ENCODE measurements at places on chromosomes 7 and 10. TPM values are rescaled to one million over a fixed set of nuclear protein-coding genes. Genes with fewer than 3 reads are reported as not detected.

DNA sequence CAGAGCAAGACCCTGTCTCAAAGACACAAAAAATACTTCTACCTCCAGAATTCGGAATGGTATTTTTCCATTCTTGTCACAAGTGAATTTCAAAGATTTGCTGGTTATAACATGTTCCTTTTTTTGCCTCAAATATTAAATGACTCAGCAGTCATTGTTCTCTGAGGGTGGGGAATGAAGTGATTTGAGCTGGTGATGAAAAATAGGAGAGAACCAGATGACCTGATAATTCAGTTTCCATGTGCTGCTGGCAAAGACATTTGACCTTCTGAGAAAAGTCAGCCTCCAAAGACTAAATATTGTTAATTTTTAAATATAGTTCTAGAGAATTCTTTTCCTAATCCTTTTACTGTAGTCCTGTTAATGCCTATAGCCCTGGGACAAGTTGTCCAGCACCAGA, 78.9 kb downstream of the CACNB2 start:
- H3K4me1 ChIP-seq = no peaks in the 10 kb centered on the region
- H3K36me3 ChIP-seq = no peaks in the 10 kb centered on the region
- H3K27me3 ChIP-seq = no peaks in the 10 kb centered on the region
- no peak for DNase-seq
- H3K27ac ChIP-seq = no peak overlapping the region

DNA sequence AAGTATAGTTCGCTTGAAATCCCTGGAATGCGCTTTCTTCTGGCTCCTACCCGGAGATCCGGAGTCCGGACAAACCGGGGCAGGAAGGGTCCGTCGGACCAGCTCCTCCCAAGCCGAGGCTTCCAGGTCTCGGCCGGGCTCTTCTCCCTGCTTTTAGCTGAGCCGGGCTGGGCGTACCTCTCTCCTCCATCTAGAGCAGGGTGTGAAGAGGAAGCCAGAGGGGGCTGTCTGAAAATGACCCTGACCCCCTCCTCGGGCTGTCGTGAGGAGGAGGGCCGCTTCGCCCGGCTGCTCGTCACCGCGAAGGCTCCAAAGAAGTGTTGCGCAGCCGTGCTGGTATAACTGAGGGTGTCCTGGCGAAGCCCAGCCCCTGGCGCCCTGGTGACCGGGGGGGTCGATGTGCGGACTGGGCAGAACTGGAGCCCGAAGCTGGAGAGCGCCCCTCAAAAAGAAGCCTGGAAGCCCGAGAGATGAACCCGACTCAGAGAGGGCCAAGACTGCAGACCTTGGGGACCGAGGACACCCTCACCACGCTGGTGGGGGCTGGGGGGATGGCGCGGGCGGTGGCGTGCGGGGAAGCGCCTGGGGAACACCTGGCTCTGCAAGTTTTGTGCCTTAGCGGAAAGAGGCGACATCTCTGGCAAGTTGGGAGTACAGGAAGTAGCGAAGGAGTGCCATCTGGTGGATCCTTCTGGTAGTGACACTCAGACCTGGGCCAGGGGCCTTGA, 5.7 kb downstream of the KAZALD1 start:
- peaks cover 28% of the 10 kb centered on the region for H3K4me1 ChIP-seq
- peak overlapping the region; percentile 43 for H3K27ac ChIP-seq
- no peaks in the 10 kb centered on the region for H3K36me3 ChIP-seq
- peak overlapping the region; percentile 65 for H3K4me3 ChIP-seq

DNA sequence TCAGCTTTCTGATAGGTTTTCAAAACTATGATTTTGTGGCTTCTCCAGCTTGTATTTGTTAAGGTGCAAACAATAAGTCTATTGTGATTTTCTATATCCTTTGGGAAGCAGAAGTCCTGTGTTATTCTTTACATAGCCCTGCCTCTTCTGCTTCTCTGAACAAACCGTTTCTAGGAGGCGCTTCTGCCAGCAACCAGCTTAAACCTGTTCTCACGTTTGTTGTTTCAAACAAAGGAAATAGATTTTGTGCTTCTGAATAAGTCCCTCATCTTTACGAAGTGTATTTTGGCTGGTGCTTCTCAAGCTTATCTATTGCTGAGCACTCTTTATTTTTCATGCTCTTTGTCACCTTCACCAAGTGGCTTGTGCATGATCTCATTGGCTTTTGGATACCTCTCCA, 61.0 kb downstream of the VTI1A start:
- H3K27ac ChIP-seq = no peak overlapping the region
- H3K27me3 ChIP-seq = no peaks in the 10 kb centered on the region
- no peaks in the 10 kb centered on the region for H3K4me1 ChIP-seq
- no peak overlapping the region for H3K4me3 ChIP-seq
- no peak for DNase-seq

- no peaks in the 10 kb centered on the region for H3K36me3 ChIP-seq
- no peaks in the 10 kb centered on the region for H3K27me3 ChIP-seq
- H3K4me1 ChIP-seq = no peaks in the 10 kb centered on the region
- H3K4me3 ChIP-seq = no peak overlapping the region
- H3K27ac ChIP-seq = no peak overlapping the region
- DNase-seq = no peak
These were observed 380.4 kb downstream of the POM121L12 start for GRCh38 chr7:53415816-53416215.

GRCh38 chr10:36383349-36383748, 741.3 kb upstream of the FZD8 start:
- H3K4me3 ChIP-seq = no peak overlapping the region
- H3K4me1 ChIP-seq = no peaks in the 10 kb centered on the region
- no peaks in the 10 kb centered on the region for H3K27me3 ChIP-seq
- H3K36me3 ChIP-seq = no peaks in the 10 kb centered on the region

DNA sequence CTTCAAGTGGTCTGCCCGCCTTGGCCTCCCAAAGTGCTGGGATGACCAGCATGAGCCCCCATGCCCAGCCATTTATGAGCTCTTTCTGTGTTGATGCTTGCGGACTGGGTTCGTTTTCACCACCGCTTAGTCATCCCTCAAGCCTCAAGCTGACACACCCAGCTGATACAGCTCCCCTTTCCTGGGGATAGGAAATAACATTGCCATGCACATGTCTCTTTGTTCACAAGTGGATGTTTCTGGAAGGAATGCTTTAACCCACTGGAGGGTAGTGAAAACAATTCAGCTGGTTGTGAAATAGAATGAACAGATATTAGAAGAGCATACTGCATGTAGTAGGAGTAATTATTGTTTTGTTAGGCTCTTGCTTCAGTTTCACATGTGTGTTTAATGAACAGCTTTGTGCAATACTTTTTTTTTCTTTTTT, 8.5 kb upstream of the METTL27 start:
- DNase-seq = no peak
- no peak overlapping the region for H3K27ac ChIP-seq
- H3K36me3 ChIP-seq = no peaks in the 10 kb centered on the region
- H3K4me3 ChIP-seq = no peak overlapping the region
- peaks cover 7% of the 10 kb centered on the region for H3K27me3 ChIP-seq

DNA sequence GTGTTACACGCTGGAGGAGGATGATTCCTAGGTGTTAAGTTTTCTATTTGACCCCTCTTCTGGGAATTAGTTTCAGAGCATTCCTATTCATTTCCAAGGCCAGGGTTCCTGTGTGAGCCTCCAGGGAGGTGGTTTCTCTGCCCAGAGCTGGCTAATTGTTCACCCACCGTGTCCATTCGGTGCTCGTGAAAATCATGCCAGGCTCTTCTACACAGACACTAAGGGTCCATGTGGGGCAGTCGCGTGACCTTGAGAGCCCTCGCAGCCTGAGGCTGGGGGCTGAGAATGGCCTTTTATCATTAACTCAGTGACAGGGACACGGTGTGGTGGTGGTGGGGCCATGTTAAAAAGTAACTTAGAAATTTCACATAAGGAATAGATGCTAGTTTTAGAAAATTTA, 83.7 kb downstream of the EMX2 start:
- H3K27me3 ChIP-seq = no peaks in the 10 kb centered on the region
- H3K4me3 ChIP-seq = no peak overlapping the region

GRCh38 chr10:37246637-37247036, 121.2 kb downstream of the ANKRD30A start:
- H3K36me3 ChIP-seq = no peaks in the 10 kb centered on the region
- H3K27me3 ChIP-seq = no peaks in the 10 kb centered on the region
- no peak for DNase-seq
- no peaks in the 10 kb centered on the region for H3K4me1 ChIP-seq

- H3K4me3 ChIP-seq = no peak overlapping the region
- H3K27me3 ChIP-seq = no peaks in the 10 kb centered on the region
- H3K4me1 ChIP-seq = no peaks in the 10 kb centered on the region
These were observed 184.0 kb upstream of the PLXNA4 start for GRCh38 chr7:132760244-132760623.

- H3K4me3 ChIP-seq = no peak overlapping the region
- no peaks in the 10 kb centered on the region for H3K4me1 ChIP-seq
- no peaks in the 10 kb centered on the region for H3K36me3 ChIP-seq
- no peak overlapping the region for H3K27ac ChIP-seq
These were observed 444.7 kb upstream of the PODXL start for GRCh38 chr7:132001146-132001545.

GRCh38 chr10:29923416-29923965, 135.9 kb downstream of the JCAD start:
- no peak overlapping the region for H3K27ac ChIP-seq
- DNase-seq = no peak
- no peaks in the 10 kb centered on the region for H3K36me3 ChIP-seq
- H3K27me3 ChIP-seq = no peaks in the 10 kb centered on the region
- H3K4me3 ChIP-seq = no peak overlapping the region

- no peaks in the 10 kb centered on the region for H3K27me3 ChIP-seq
- peak overlapping the region; percentile 84 for H3K27ac ChIP-seq
- H3K36me3 ChIP-seq = no peaks in the 10 kb centered on the region
- H3K4me3 ChIP-seq = no peak overlapping the region
These were observed 89.0 kb upstream of the PIK3CG start for GRCh38 chr7:106775975-106776607.

DNA sequence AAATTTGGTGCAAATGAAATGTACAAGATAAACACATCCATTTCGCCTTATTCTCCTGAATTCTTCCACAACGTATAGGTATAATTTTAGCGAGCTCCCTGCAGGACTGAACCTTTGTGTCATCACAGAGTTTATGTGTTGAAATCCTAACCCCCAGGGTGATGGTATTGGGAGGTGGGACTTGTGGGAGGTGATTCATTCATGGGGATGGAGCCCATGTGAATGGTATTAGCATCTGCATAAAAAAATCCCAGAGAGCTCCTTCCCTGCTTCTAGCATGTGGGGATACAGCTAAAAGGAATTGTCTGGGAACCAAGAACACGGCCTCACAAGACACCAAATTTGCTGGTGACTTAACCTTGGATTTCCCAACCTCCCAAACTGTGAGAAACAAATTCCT, 741.4 kb upstream of the VSTM2A start:
- H3K36me3 ChIP-seq = no peaks in the 10 kb centered on the region
- H3K27ac ChIP-seq = no peak overlapping the region
- H3K4me3 ChIP-seq = no peak overlapping the region
- H3K27me3 ChIP-seq = no peaks in the 10 kb centered on the region

DNA sequence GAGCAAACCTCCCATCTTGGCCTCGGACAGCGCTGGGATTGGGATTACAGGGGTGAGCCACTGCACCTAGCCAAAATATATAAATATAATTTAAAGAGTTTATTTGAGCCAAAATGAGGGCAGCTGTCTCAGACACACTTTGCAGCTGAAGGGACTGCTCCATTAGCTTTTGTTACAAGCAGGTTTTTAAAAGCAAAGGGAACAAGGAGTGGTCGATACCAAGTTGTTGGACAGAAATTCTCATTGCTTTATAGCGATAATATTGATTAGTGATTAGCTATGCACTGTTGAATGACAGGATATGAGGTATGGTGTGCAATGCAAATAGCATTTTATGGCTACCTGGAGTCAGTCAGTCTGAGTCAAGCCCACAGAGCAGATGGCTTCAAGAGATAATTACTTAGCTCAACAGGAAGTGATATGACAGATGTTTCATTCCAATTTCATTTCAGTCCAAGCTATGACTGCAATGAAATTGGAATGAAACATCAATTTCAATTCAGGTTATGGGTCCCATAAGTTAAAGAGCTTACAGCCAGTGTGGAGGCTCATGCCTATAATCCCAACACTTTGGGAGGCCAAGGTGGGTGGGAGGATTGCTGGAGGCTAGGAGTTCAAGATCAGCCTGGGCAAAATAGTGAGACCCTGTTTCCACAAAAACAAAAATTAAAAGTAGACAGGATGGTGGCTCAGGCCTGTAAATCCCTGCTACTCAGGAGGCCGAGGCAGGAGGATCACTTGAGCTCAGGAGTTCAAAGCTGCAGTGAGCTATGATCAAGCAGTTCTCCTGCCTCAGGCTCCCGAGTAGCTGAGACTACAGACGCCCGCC, 23.1 kb downstream of the TYW1 start:
- H3K36me3 ChIP-seq = peaks cover 21% of the 10 kb centered on the region
- H3K4me1 ChIP-seq = no peaks in the 10 kb centered on the region
- DNase-seq = no peak

GRCh38 chr7:10439027-10439426, 534.6 kb upstream of the PHF14 start:
- H3K36me3 ChIP-seq = no peaks in the 10 kb centered on the region
- DNase-seq = no peak
- H3K4me3 ChIP-seq = no peak overlapping the region
- H3K27me3 ChIP-seq = no peaks in the 10 kb centered on the region

- DNase-seq = no peak
- no peak overlapping the region for H3K27ac ChIP-seq
- H3K27me3 ChIP-seq = no peaks in the 10 kb centered on the region
- no peak overlapping the region for H3K4me3 ChIP-seq
These were observed 68.8 kb downstream of the VTI1A start for GRCh38 chr10:112515852-112516251.

GRCh38 chr10:103490986-103491314, 2.6 kb upstream of the NEURL1 start:
- H3K4me3 ChIP-seq = no peak overlapping the region
- no peak overlapping the region for H3K27ac ChIP-seq
- no peaks in the 10 kb centered on the region for H3K36me3 ChIP-seq

GRCh38 chr7:41777894-41778596, 75.2 kb upstream of the INHBA start:
- H3K27ac ChIP-seq = no peak overlapping the region
- H3K4me1 ChIP-seq = no peaks in the 10 kb centered on the region
- no peaks in the 10 kb centered on the region for H3K27me3 ChIP-seq
- H3K36me3 ChIP-seq = no peaks in the 10 kb centered on the region

ANXA8L1 gene
- not detected for polyA plus RNA-seq

SOSTDC1 gene
- not detected for polyA plus RNA-seq

CAV2 gene
- not detected for polyA plus RNA-seq

C7orf57 gene
- not detected for polyA plus RNA-seq

SLC26A3 gene
- not detected for polyA plus RNA-seq

TACR2 gene
- not detected for polyA plus RNA-seq

LBX1 gene
- not detected for polyA plus RNA-seq

TMEM72 gene
- not detected for polyA plus RNA-seq

FUOM gene
- polyA plus RNA-seq = 22.9 TPM

Data from CD8-positive, alpha-beta memory T cell (primary cell).